Stimulated activated CD8-positive, alpha-beta memory T cell treated with anti-CD3 and anti-CD28 coated beads, Interleukin-15, amount 100 ng/mL, for 48 hours (primary cell): ENCODE measurements at places on chromosomes 7 and 10.

GRCh38 chr7:584122-584465, 64.4 kb upstream of the PDGFA start:
- peak; percentile 84 for DNase-seq

DNA sequence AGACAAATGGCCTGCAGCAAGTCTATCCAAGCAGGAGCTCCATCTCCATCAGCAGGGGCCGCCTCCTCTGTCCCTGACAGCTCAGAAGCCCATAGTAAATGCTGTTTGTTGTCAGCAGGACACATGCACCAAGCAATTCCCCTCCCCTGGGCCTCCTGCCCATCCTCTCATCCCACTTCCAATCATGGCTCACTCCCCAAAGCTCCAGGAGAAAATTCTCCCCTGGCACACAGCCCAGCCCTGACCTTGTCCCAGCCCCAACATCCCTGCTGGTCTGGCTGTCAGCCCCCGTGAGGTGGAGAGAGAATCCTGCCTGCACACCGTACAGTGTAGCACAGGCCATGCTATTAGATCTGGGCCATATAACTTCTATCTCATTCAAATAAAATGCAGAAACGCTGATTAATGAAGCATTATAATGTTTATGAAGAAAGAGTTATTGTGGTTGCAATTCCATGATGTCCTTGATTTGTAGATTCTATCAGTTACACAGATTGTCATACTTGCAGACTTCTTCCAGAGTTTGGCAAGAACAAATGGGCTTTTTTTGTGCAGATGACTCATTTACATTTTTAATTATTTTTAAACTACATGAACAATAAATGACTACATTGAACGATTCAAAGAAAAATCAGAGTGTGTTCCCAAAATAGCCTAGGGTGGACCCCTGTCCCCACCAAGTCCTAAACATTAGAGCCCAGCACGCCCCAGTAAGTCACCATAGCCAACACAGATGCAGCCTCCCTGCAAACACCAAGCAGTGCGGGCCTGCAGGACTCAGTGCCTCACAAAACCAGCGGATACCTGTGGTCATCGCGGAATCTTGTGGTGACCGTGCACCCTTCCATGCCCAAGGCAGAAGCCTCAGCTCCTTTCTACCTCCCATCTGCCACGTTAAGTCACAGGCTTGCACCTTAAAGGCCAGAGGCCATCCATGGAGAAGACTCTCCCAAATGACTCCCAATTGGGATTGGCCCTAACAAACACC, 70.1 kb downstream of the COBL start:
- DNase-seq: no peak

- DNase-seq: no peak
Measured at GRCh38 chr7:374706-375311, 84.8 kb downstream of the FOXL3 start.

DNA sequence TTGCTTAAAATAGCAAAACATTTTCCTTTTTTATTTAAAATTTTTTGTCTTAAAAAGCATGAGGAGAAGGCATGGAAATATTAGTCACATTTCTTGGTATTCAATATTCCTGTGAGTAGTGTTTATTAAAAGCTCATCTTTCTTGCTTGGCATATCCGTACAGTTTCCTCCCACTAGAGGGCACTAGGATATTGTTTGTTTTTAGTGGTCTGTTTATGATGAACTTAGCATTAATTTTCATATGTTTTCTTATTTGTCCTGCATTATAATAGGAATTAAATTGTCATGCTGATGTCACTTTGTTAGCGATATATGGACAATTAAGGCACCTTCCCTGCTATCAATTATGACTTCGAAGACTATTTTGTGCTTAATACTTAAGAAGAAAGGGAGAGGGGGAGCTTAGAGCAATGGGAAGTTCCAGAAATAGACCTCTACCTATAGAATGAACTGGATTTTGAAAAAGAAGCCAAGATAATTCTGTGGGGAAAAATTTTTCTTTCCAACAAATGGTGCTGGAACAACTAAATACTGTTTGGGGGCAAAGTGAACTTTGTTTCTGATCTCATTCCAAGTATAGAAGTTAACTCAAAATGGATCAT, 91.0 kb upstream of the STRIP2 start:
- no peak for DNase-seq

DNA sequence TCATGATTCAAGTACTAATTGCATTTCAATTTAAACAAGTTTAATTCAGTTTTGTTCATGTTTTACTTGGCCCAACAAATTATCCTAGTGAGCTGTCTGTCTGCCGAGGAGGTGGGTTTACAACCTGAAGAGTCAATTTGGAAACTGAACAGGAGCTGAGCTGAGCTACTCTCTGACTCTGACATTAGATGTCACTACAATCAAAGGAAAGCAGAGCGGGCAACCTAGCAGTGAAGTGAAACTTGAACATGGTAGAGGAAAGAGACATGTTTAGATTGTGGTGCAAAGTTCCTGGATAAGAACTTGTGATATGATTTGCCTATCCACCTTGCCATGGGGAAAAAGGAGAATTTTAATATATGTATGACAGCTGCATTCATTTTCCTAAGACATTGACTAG, 9.6 kb upstream of the AGR3 start:
- DNase-seq: no peak

GRCh38 chr10:130049244-130049643, 61.4 kb downstream of the C10orf143 start:
- no peak for DNase-seq

GRCh38 chr7:112160771-112161150, 45.4 kb downstream of the DOCK4 start:
- no peak for DNase-seq
